ENCODE measurements at places on chromosomes 6 and 20.

DNA sequence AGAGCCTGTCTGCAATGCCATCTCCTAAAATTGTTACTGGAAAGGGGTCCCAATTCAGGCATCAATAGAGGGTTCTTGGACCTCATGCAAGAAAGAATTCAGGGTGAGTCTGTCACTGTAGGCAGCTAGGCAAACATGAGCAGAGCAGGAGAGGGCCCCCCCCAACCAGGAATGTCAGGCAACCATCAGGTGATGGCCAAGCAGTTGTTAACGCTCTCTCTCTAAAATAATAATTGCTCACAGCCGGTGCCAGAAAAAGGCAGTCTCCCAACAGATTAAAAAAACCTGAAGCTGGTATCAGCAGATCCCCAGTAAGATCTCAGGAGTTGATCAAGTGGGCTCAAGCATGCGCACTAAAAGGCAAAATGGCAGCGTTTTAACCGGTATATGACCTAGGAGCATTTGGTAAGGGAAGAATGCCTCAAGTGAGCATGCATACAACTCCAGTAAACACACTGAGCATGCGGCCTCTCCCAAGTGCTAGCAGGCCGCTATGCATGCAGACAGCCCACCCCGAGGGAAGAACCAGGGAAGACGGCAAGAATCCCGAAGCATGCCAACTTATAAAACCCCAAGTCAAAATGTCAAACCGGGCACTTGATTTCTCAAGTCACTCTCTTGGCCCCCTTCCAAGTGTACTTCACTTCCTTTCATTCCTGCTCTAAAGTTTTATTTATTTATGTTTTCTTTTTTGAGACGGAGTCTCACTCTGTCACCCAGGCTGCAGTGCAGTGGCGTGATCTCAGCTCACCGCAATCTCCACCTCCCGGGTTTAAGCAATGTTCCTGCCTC is 44.0 kb upstream of the RNGTT start:
- DNase-seq: no peak

DNA sequence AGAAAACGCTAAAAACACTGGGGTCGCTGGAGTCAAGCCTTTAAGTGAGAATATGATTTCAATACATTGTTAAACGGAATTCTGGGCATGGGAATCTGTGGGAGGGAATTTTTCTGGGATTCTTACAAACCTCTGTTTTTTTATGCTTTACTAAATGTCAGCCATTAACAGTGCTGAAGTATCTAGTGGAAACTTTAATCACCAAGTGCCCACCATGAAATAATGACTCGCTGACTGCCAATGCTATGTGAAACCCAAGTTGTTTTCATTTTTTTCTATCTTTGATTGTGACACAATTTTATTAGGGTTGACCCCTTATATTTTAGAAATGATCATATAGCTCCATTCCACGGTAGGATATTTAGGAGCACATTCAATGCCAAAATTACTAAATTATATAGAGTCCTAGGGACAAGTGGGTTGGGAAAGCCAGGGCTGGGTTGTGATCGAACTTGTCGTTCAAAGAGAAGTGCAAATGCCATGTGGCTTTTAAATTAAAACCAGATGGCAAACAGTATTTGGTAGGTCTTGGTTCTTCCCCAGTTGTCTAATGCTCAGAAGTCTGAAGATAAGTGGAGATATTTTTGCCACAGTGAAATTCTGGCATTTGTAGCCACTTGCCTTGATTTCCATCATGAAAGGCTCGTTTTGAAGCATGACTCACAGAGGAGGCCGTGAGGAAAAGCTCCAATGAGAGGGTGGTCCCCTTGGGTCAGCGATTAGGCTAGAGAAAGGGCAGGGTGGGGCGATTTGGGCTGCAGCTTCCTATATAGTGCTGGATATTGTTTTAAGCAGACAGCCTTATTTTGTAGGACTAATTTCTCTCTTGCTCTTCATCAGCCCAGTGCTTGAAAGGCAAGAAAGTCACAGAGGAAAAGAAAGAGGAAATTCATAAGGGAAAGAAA is 254.4 kb upstream of the JAG1 start:
- DNase-seq: no peak

GRCh38 chr6:69265706-69266105 is 531.1 kb downstream of the LMBRD1 start:
- no peak for DNase-seq

DNA sequence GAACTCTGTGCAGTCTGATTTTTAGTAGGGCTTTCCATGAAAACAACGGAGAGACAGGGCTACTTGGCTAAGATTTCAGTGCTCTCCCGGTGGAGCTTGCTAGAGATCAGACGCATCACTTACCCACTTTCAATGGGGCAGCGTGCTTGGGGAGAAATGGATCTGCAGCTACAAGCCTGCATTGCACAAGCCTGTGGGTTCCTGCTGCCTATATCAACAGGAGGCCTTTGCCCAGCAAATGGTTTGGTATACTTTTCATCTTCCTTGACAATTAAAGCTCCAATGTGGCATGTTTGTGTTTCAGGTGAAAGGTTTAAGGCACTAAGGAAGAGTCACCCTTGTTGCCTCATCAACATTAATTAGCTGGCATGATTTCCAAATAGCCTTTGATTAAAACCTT is 136.0 kb upstream of the FOXQ1 start:
- no peak for DNase-seq

DNA sequence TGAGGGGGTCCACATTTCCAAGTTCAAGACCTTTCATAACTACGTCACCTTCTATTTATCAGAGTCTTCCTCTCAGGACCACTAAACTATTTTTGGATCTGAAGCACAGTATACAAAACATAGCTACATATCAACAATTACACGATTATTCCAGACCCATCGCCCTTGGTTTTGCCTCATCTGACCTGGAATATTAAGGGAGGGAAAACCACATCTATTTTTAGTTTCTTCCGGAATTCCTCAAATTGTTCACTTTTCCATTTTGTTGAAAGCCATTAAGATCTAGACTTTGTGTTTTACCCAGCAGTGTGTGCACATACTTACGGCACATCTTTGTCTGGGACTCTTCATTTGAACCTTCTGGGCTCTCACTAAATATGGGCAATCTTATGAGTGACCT is 12.0 kb upstream of the ADGRF5 start:
- no peak for DNase-seq

DNA sequence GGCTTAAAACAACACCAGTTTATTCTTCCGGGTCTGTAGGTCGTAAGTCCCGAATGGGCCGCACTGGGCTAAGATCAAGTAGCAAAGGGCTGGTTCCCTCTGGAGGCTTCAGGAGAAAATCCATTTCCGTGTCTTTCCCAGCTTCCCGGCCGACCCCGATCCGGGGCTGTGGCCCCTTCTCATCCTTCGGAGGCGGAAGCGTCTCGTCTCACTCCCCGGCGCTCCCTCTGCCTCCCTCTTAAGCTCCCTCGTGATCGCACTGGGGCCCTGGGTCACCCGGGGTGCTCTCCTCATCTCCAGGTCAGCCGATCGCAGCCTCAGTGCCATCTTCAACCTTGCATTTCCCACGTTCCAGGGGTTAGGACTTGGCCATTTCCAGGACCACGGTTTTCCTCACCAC is 199.4 kb downstream of the WDR27 start:
- DNase-seq: no peak

DNA sequence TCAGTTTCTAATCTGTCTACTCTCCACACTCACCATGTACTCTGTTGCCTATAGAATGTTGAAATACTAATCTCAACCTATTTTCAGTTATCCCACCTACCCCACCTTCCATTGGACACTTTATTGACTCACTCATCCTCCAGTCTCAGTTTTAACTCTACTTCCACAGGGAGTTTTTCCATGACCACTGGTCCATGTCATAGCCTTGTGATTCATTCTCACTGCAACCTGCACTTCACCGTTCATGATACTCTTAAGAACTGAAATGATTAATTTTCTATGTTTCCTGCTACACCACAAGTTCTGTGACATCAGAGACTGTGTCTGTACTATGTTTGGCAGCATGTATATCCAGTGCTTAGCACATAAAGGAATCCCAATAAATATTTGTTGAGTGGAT is 122.8 kb upstream of the HSF2 start:
- DNase-seq: no peak

GRCh38 chr6:109894181-109894580 is 83.9 kb upstream of the GPR6 start:
- DNase-seq: no peak

Data from right lobe of liver (tissue), 6 donors.